ENCODE measurements at places on chromosomes 4 and X.

GRCh38 chr4:25421816-25422525 lies 44.9 kb downstream of the ANAPC4 start:
- DNase-seq: no peak

GRCh38 chrX:153549231-153549630 lies 31.8 kb downstream of the ATP2B3 start:
- DNase-seq: no peak

DNA sequence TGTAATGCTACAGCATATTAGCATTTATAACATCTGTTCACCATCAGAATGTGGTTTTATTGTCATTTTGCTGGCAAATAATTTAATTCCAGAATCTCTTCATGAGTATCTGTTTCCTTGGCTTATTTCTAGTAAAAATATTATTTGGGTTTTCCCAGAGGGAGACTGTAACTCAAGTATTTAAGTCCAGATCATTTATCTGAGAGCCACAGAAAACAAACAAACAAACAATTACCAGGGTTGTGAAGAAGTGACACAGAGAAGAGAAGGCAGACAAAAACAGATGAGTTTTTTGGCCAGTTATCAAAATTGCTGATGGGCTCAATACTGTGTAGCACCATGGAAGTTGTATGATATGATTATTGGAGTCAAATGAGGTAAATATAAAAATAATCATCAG lies 515.1 kb downstream of the TECRL start:
- no peak for DNase-seq

- no peak for DNase-seq
Observed at GRCh38 chr4:48116582-48116981, 17.5 kb downstream of the TXK start.

DNA sequence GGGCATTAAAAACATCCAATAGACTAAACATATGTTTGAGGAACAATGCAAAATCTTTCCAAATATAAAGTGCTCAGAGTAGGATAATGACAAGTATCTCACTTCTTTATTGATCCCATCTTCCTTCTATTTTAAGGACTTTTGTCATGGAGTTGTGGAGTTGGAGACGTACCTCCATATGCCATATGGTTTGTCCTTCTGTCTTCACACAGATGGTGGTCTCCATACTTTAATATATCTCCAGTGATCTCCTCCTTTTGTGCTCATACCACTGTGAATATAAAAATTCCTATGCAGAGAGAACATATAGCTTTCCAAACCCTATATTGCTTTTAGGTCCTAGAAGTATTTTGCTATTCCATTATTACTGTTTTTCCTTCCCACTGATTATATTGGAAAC lies 64.5 kb downstream of the GABRB1 start:
- DNase-seq: no peak

- no peak for DNase-seq
Observed at GRCh38 chr4:7854697-7855370, 84.8 kb downstream of the AFAP1 start.

DNA sequence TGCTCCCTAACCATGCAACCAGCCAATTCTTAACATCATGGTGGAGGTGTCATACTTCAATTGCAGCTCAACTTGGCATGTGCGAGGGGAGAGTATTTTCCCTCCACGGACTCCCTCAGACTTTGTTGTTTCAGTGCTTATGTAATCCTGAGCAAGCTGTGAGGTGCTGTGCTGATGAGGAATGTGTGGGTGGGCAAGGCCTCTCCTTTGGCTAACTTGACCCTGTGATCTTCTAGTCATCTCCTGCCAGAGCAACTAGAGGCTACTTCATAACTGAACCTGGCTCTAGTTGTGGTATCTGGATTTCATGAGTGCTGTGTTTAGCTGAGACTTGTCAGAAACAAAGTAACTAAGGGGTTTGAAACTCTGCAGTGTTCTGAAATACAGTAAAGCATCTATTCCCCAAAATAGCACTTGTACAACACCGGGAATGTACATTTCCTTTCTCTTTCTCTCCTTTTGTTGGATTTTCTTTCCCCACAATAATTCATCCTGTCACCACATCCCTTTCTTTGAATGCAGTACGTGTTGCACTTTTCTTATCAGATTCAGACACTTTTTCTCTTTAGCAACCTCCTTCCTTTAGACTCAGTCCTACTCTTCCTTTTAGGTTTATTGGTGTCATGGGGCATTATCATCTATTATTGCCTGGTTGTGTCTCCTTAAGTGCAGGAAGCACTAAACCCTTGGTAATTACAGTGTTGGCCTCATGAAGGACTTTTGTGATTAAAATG lies 415.2 kb upstream of the NR3C2 start:
- DNase-seq: no peak

- DNase-seq: peak; percentile 8
Observed at GRCh38 chr4:64780664-64781063, 371.4 kb upstream of the TECRL start.

GRCh38 chr4:47784222-47784621 lies 53.6 kb downstream of the CORIN start:
- no peak for DNase-seq

Data from COR-L47 (cell line).